ENCODE measurements at places on chromosomes 11 and 22.

DNA sequence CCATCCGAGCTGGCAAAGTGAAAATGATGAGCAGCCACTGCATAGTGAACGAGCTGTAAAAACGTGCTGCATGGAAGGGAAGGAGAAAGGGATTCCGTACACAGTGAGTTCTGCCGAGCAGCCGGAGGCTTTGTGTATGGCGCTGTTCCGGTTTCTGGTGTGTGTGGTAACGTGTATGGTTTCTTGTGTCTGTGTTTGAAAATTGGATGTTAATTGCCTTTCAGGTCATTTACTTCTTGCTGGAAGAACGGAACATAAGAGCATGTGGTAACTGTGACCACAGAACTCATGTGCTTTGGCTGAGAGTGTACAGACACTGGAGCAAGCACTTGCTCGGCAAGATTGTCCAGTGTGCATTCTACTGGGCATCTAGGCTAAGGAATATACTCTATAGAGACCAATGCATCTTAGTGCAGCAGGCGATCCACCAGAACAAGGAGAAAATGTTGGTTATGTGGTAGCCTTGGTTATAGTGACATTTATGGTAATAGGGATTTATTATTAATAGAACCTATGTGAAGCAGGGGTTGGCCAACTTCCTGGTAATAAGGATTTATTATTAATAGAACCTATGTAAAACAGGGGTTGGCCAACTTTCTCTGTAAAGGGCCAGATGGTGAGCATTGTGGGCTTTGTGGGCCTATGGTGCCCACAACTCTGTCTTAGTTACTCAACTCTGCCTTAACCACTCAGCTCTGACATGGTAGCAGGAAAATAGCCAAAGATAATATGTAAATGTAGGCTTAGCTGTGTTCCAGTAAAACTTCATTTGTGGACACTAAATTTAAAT, 49.2 kb downstream of the GRAMD1B start:
- peak; percentile 20 for DNase-seq

- no peak for DNase-seq
Measured at GRCh38 chr11:1121331-1121812, 36.4 kb upstream of the MUC5AC start.

GRCh38 chr11:5369789-5370188, 13.8 kb upstream of the OR51M1 start:
- DNase-seq, result no peak

- no peak for DNase-seq
Measured at GRCh38 chr22:38725900-38726655, 20.3 kb downstream of the GTPBP1 start.

DNA sequence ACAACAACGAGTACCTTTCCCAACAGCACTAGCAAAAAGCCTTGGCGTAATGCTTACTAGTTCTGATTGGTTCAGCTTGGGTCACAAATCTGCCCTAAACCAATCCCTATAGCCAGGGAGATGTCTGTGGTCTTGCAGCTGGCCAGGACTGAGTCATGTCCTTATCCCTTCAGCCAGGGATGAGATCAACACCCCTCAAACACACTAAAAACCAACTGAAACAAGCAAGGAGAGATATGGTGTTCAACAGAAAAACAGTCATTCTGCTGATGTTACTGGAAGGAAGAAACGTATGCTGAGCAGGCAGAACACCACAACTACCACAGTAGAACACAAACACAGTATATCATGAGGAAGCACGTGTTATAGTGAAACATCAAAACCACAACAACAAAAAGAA, 375.6 kb downstream of the LARGE1 start:
- DNase-seq, result no peak

DNA sequence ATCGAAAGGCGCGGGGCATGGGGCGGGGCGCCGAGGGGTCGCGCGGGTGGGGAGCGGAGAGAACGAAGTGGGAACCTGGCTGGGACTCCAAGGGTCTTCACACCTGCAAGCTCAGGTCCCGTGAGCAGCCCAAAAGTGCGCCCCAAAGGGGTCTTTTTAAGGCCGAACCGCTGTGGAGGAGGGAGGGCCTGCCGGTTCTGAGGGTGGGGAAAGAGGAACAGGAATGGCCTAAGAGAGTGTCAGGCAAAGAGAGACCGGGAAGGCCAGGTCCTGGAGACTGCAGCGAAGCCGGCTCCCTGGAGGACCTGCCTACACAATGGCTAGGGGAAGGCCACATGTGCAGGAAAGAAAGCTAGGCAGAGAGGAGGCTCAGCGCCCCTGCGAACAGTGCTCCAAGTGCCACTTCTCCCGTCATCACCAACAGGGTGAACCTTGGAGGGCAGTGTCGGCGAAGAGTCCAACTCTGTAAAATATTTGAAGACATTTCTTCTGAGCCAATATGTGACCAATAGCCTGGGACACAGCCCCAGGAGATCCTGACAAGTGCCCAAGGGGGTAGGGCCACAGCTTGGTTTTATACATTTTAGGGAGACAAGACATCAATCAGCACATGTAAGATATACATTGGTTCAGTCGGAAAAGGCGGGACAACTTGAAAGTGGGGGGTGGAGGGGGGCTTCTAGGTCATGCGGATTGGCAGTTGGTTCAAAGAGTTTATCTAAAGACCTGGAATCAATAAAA, 710 bp upstream of the DGCR2 start:
- DNase-seq, result no peak

- no peak for DNase-seq
Measured at GRCh38 chr22:20805972-20806471, 32.1 kb downstream of the SERPIND1 start.

- peak; percentile 32 for DNase-seq
Measured at GRCh38 chr11:116890193-116890592, 52.8 kb upstream of the APOA1 start.

DNA sequence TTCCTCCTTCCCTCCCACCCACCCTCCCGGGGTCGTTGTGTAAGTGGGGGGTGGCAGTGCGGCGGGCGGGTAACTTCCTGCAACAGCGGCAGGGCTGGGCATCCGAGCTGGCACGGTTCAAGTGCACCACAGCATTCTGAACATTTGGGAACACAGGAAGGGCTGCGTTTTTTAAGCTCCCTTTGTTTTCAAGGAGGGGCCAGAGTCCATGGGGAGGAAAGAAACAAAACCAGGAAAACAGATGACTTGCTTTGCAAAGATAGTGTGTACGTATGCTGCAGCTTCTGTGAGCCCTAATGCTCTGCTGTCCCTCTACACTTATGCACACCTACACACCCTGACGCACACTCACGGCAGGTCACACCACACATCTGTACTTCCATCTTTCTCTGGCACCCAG, 152.5 kb downstream of the FBXO7 start:
- DNase-seq, result no peak

DNA sequence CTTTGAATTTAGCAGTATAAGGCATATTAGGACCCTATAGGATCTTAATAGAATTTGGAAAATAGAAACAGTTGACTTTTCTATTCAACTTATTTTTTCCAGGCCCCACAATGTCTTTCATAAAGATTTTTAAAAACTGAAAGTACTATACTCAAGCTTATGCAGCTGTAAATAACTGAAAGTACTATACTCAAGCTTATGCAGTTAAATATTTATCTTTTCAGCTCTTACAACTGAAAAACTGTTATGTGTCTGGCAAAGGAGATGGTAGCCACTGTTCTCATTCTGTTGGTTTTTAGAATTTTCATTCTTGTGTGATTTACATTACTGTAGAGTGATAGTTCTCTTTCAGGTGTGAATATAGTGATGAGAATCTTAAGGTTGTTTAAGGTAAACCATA, 16.5 kb downstream of the HIPK3 start:
- DNase-seq, result no peak

DNA sequence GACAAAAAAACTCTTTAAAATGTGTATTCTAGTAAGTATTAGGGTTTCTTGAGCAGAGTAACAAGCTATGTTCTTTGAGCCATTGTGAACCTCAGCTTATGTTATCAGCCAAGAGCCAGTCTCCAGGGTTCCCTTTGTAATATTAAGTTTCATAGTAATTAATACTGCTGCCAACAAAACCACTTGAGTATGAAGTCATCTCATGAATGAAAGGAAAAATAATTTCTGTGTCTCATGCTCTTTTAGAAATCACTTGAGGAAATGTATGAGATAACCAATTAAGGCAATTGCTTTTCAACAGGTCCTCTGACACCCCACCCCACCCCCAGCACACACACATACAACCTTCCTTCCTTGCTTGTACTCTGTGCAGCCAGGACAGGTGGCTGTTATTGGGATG, 59.9 kb downstream of the BBOX1 start:
- no peak for DNase-seq

- no peak for DNase-seq
Measured at GRCh38 chr22:27274770-27275449, 526.6 kb downstream of the MN1 start.

GRCh38 chr22:39220890-39221850, 23.6 kb downstream of the PDGFB start:
- DNase-seq, result no peak

DNA sequence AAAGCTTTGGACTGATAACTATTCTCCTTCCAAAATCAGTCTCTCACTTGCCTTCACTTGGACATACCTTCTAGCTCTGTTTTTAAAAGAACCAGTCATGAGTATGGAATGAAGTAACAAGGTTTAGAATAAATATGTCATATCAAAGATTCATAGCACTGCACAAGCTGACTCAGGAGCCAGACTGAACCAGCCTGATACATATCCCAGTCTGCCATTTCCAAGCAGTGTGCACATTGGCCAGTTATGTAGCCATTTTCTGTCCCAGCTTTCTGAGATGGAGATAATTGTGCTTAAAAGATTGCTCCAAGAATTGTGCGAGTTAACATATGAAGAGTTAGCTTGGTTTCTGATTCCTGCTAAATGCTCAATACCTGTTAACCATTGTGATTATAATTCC, 311.3 kb downstream of the C11orf87 start:
- DNase-seq, result no peak

GRCh38 chr22:44608597-44609399, 93.2 kb upstream of the PRR5 start:
- no peak for DNase-seq

GRCh38 chr11:78150346-78150745, 10.9 kb upstream of the ALG8 start:
- no peak for DNase-seq

- no peak for DNase-seq
Measured at GRCh38 chr11:96391698-96392307, 2.0 kb downstream of the JRKL start.

DNA sequence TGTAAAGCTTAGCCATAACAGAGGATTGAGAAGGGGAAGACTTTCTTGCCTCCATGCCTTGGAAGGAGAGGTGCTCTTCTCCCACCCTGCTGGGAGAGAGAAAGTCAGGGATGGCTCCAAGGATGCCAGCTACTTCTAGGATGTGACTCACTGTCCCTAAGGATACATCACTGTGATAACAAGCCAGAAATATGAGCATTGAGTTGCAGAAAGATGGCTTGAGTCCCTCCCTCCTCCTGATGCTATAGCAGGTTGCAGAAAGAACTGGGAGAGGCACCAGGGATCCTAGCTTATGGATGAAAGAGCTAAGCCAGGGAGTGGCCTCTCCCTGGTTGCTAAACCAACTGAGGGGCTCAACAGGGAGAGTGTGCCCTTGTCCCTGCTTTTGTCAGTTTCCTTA, 27.8 kb upstream of the FJX1 start:
- no peak for DNase-seq

DNA sequence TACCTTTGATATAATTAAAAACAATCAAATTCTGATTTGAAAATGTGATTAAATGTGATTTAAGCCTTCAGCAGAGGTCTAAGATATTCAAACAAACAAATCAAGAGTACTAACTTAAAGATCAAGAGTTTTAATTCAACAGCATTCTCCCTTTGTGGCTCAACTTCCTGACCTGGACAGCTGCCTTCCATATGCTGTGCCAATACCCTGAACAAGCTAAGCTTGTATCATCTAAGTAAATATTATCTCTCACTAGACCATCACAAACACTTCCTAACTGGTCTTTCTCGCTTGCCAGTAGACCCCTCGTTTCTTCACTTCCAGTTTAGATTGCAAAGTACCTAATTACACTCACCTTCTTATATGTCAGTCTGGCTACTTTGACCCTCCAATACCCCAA, 35.9 kb upstream of the P4HA3 start:
- no peak for DNase-seq

GRCh38 chr11:79274636-79275331, 166.0 kb downstream of the TENM4 start:
- DNase-seq, result no peak

DNA sequence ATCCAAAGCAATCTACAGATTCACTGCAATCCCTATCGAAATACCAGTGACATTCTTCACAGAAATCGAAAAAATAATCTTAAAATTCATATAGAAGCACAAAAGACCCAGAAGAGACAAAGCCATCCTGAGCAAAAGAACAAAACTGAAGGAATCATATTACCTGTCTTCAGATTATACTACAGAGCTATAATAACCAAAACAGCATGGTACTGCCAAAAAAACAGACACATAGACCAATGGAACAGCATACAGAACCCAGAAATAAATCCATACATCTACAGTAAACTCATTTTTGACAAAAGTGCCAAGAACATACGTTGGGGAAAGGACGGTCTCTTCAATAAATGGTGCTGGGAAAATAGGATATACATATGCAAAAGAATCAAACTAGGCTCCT, 18.9 kb downstream of the RRP8 start:
- no peak for DNase-seq

DNA sequence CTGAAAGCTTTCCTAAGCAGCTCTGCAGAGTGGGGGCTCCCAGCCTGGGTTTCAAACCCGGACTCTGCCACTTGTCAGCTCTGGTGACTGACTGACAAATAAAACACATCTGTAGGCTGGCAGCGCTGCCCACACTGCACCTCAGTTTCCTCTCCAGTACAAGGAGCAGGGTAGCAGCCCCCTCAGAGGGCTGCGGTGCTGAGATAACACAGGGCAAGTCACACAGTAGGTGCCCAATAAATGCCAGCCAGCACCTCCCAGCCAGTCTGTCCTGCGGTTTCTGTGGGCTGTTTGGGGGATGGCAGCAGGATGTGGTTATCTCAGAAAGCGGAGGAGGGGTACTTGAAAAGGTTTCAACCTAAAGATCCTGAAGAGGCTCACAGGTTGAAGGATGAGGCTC, 1.5 kb downstream of the SYT12 start:
- peak; percentile 67 for DNase-seq

- no peak for DNase-seq
Measured at GRCh38 chr11:128949791-128950454, 7.3 kb upstream of the TP53AIP1 start.

DNA sequence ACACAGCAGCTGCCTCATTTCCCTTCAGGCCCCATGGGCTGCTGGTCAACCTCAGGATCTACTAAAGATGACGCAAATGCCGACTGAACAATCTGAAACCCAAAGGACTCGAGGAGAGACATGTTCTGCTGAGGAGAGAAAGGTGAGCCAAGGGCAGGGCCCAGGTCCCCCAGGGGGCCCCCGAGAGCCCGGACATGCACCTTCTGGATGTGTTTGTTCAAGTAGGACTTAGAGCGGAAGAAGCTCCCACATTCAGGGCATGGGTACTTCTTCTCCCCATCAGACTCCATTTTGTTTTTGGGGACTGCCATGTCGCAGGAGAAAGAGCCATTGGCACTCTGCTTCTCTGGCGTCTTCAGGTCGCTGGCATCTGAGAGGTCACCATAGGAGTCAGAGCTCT, 19.3 kb downstream of the PATZ1 start:
- no peak for DNase-seq
